Activated T-cell treated with anti-CD3 and anti-CD28 coated beads for 4 hours (primary cell): ENCODE measurements at places on chromosomes 7 and 10.

- DNase-seq = no peak
Measured at GRCh38 chr7:131108212-131108940, 219.3 kb upstream of the MKLN1 start.

GRCh38 chr7:28224675-28225074 is 44.1 kb upstream of the JAZF1 start:
- DNase-seq = no peak

- no peak for DNase-seq
Measured at GRCh38 chr10:26994743-26995142, 105.6 kb downstream of the ANKRD26 start.

DNA sequence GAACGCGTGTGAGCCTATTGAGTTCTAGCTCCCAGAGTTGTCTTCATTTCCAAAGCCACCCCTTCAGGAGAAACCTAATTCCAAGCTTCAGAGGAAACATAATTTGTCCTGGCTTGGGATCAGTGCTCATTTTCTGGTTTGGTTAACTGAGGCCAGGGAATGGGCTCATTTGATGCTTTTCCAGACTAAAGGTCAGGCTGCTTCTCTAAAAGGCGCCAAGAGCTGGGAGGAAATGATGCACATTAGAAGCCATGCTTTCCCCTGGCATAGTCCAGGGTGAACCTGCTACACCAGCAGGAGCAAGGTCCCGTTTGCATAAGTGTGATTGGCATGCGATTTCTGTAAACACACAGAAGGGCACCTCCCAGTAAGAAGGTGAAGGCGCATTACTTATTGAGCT is 435.0 kb downstream of the GALNT17 start:
- no peak for DNase-seq

GRCh38 chr7:111741811-111742240 is 179.5 kb upstream of the IMMP2L start:
- DNase-seq = peak; percentile 3

DNA sequence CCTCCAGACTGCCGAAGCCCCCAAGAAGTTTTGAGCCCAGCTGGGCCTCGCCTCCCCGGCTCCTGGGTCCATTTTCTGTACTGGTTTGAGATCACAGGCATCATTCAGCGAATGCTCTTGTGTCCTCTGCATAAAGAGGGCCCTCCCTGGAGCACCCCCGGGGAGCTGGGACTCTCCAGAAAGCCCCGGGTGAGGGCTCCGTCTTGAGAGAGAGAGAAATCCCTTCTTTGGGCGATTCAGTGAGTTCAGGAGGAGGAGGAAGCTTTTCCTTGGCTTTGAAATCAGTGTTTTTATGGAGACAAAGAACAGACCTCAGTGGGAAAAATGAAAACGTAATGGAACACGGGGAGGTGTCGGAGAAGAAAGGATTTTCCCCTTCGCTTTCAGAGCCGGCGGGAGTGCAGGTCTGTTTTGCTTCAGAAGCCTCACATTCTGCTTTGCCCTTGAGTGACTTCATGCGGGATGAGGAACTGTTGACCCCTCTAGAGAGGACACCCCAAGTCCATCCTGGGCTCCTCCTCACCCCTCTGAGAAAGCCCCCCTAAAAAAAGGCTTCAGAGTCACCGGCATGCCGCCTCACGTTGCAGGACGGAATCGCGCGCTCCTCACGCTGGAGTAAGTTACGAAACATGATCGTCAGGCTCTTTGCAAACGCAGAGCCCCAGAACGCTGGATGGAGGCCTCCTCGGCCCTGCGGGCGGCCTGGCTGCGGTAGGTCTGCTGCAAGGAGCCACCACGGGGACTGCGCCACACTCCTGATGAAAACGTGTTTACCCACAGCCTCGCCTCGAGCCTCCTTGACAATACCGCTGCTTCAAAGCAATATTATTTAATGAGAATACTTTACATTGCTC is 8.5 kb upstream of the AP5Z1 start:
- no peak for DNase-seq

- DNase-seq = no peak
Measured at GRCh38 chr10:52390388-52390787, 76.3 kb downstream of the DKK1 start.

DNA sequence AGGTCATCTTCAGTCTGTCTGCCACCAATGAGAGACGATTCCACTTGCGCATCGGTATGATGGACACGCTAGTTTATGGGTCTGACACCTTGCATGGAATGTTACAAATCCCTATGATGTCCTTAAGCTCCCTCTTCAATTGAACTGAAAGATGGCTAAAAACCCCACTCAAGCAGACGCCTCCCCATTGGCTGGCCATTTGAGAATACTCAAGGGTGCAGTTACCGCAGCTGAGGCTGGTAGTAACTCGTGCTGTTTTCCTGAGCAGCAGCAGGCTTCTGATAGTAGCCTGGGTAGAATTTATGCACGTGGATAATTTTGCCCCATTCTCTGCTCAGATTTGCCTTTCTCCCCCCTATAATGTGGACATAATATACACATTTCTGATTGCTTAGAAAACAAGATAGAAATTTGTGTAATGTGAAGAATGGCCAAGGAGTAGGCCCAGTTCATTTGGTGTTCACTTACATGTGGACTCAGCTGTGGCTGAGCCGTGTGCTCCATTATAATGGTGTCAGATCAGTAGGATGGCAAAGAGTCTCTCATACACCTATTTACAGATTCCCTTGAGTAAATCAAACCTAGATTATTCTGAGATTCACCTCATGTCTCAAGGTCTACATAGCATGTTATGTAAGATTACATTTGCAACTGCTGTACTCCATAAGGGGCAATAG is 142.8 kb downstream of the HIBADH start:
- no peak for DNase-seq

DNA sequence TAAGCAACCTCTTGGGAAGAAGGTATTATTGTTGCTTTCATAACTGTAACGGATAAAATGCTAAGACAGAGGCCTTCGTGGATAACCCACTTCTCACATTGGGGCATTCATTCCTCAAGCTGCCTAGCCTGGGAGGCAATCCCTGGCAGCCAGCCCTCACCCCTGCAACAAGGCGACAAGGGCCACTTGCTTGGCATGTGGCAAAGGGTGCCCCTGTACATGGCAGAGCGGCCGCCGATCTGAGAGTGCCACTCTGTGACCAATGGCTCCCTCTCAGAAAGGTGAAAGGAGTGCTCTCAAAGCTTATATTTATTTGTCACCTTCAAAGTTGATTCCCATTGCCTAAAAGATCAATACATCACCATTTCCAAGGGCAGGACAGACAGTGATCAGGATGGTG is 31.9 kb downstream of the EBF3 start:
- DNase-seq = no peak

DNA sequence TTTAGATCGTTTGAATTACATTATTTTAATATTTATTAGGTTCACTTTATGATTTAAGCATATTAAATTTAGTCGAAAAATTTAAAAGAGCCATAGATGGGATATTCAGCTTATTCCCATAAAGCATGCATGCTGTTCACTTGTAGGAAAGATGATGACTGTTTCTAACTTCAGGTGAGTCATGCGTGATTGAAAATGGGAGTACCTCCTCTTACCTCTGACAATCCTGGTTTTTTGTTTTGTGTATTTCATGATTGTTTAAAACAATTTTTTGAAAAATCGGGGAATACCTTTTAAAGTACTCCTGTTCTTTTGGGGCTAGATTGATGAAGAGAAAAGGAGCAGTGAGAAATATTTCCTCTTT is 1.4 kb downstream of the TNKS2 start:
- DNase-seq = no peak
